Stimulated activated naive CD8-positive, alpha-beta T cell treated with anti-CD3 and anti-CD28 coated beads, Interleukin-15, amount 100 ng/mL, for 72 hours (primary cell): ENCODE measurements at places on chromosomes 2 and 18.

- no peak for DNase-seq
Measured at GRCh38 chr2:37809525-37809924, 115.6 kb upstream of the RMDN2 start.

DNA sequence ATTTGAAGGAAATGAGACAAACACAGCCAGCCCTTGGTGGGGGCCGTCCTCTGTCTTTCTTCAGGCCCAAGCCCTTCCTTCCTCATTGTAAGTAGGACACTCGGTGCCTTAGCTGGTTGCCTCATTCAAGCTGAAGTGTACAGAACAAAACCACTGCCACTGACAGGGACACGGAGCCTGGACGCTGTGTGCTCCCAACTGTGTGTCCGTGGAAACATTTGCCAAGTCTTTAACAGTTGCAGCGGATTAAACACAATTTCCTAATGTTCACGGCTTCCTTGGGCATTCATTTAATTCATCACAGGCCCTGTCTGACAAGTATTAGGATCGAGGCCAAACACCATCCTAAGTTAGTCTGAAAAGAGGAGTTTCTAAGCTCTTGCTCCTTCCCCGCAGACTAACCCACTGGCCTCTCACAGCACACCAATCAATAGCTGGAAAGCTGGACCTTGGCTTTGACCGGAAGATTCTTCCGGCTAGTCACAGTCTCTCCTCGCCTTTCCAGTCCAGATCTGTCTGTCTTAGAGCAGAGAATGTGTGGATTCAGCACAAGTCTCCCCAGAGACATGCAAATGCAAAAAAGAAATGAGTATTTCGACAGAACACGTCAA lies 68.7 kb upstream of the ACSL3 start:
- DNase-seq = no peak

DNA sequence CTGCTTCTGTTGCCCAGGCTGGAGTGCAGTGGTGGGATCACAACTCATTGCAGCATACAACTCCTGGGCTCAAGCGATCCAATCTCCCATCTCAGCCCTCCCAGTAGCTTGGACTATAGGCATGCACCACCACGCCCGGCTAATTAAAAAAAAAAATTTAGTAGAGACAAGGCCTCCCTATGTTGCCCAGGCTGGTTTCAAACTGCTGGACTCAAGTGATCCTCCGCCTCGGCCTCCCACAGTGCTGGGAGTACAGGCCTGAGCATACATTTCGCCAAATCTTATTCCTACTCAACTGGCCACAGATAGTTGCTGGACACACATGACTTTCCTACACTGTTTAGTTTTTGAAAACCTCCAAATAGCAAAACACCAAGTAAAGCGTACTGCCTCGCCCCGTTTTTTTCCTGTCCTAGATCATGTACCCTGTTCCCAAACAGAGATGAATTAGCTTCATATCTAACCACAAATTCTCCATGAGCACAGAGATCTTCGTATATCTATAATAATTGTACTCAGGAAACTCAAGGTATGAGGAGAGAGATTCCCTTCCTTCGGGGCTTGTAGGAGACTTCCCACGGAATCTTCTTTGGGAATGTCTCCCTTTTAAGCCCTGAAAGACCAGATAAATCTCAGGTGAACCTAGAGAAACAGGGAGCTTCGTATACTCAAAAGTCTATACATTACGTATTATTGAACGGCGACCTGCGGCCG lies 598 bp upstream of the C2orf69 start:
- DNase-seq = no peak

DNA sequence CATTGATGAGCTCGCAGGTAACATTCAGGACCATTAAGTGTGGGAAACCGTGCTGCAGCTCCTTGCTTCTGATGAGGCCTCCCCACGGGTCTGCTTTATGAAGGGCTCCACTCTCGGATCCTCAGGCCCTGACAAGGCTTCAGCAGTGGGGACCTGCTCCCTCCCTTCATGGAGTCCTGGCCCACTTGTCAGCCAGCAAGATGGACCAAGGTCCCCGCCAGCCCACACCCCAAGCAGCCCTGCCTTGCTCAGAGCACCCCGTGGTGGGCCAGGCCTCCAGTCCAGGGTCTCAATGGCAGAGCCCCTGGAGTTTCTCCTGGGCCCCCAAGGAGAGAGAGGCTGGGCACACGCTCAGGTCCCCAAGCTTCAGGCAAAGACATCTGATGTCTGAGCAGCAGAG lies 41.5 kb downstream of the CROCC2 start:
- DNase-seq = peak; percentile 4
